ENCODE measurements at places on chromosomes 7 and 10.

GRCh38 chr7:130278860-130279259 lies 12.2 kb downstream of the CPA2 start:
- peak; percentile 15 for DNase-seq

- DNase-seq, result no peak
Measured at GRCh38 chr7:33744293-33745075, 160.9 kb upstream of the BMPER start.

- no peak for DNase-seq
Measured at GRCh38 chr10:78913219-78914059, 155.3 kb upstream of the ZMIZ1 start.

DNA sequence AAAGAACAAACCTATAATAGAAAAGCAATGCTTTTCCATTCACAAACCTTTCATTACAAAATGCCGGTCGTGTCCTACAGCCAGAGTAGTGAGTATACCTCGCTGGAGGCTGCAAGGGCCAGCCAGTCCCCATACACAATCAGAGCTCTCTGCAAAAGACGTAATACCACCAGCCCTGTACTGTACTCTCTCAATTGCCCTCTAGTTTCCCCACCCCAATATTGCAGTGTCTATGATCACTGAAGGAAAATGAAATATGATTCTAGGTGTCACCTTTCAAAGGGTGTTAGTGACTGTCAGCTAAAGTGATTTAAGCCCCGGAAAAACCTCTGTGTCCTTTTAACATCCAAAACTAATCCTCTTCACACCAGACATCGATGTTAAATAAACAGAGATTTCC lies 24.8 kb downstream of the PLXNA4 start:
- DNase-seq, result no peak

DNA sequence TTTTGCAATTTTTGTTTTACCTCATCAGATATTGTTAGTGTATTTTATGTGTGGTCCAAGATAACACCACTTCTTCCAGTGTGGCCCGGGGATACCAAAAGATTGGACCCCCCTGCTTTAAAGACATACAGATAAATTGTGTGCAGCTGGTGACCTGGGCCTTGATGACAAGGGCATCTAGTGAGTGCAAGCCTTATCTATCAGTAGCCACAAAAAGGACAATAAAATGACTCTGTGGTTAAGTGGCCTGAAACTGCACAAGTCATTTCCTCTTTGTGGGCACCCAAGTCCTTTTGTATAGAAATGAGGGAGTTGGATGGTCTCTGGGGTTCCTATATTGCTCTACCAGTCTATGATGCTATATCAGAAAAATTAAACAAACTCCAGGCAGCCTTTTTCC lies 98.1 kb downstream of the PARD3 start:
- peak; percentile 54 for DNase-seq

DNA sequence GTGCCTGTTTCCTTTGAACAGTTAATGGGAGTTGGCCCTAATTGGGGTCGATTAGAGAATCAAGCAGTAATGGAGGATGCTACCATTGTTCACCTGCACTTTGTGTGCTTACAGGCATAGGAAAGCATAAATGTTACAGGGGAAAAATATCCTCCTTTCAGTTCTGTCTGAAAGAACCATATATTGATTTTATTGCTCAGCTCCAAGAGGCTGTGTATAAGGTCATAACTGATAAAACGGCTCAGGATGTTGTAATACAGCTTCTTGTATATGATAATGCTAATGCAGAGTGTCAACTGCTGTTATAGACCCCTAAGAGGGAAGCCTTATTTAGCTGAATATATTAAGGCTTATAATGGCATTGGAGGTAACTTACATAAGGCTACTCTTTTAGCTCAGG lies 32.9 kb upstream of the AKR1C2 start:
- DNase-seq, result no peak

DNA sequence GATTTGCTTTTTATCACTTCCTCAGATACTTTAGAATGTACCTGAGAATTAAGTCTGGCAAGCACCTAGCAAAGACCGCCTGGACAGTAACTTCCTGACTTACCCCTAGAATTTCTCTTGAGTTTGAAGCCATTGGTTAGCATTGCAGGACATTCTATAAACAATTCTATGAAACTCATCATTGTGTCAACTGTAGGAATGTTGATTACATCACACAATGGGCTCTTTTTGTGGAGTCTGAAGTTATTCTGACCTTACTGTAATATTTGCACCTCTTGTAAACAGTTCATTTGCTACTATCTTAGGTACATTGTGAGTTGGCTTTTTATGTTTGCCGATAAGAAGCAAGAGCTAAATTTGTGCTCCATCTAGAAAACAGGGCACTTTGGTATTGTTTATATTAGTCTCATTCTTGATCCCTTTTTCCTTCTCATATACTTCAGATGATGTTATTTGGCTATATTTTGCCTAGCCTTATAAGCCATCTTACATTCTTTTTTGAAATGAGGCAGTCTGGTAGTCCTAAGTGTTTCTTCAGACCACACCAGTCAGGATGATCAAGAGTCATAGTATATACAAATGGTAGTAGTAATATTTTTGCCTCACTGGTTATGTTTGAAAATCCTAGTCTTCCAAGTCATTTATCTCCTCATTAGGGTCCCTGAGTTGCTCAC lies 52.4 kb downstream of the CASD1 start:
- DNase-seq, result no peak

DNA sequence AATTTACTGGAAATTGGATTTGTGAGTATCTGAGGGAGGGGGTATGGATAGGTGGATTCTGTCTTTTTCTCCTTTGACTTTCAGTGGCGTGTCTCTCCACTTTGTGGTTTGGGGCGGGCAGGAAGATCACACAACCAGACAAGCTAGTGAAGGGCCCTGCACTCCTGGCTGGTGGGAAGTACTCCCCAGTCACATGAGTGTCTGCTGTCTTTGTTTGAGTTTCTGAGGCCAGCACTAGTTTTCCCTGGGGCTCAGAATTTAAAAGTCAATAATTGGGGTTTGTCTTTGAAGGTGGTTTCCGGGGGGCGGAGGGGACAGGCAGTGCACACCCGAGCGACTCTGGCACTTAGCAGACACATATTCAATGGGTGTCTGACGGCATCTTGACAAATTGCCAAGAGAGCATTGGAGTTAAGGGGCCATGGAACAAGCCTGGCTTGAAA lies 120.1 kb downstream of the WDFY4 start:
- DNase-seq, result no peak

DNA sequence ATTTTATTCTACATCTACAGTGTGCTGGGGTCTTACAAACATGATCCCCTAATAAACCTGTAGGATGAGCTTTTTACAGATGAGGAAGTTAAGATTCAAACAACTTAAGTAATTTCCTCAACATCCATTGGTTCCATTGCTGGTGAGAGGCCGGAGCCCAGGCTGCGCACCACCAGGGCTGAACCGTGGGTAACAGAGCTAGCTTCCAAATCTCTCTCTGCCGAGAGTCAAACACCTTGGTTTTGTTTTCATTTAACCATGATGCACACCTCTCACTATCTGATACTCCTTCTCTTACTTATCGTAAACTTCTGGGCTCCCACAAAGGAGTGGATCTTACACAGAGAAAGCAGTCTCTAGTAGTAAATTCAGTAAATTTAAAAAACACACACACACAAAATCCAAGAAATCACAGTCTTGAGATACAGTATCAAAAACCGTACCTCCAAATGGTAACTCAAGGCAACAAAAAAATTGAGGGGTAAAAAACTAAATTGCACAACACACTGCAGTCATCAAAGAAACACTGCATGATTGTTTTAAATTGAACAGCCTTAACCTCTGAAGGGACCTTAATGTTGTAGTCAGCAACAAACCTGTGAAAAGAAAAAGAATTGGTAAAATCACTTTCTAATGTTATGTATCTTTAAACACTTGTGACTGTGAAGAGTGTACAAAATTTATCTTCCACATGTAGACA lies 20.5 kb downstream of the SGMS1 start:
- DNase-seq, result no peak

- no peak for DNase-seq
Measured at GRCh38 chr10:99621454-99622251, 1.4 kb upstream of the SLC25A28 start.

- DNase-seq, result peak; percentile 62
Measured at GRCh38 chr10:127945341-127945758, 38.4 kb downstream of the PTPRE start.

GRCh38 chr10:43679509-43679908 lies 30.8 kb upstream of the ZNF32 start:
- DNase-seq, result no peak

- DNase-seq, result no peak
Measured at GRCh38 chr7:48931481-48931880, 7.1 kb downstream of the CDC14C start.

DNA sequence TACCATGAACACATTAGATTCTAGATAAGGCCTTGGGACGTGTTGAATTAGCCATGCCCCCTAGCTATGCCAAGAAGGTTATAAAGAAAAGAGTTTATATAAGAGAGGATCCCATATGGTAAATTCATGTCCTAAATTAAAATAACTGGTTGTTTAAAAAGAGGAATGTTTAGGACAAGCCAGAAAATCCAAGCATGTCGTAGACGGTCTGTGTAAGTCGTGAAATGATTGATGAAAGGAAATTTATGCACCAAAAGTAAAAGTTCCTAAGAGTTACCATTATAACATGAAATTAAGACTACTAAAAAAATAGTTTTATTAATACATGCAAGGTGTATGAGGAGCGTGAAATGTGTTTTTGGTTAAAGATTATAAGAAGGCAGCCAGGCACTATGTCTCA lies 624.9 kb downstream of the ARL4A start:
- DNase-seq, result no peak

- no peak for DNase-seq
Measured at GRCh38 chr7:49273897-49274296, 349.6 kb downstream of the CDC14C start.

DNA sequence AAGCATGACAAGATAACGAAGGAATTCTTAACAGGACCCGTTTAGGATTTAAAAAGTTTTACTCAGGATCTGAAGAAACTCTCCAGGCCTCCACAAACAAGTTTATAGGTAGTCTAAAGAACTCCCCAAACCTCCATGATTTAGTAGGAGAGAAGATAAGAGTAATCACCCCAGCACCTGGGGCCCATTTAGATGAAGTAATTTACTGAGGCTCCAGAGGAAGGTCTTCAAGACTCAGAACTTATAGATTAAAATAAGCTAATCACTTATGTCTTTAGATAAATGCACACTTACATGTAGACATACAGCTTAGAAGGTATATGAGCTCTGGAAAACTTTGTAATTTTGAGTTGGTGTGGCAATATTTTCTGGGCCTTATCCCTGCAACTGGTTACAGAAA lies 123.8 kb downstream of the HBP1 start:
- no peak for DNase-seq

DNA sequence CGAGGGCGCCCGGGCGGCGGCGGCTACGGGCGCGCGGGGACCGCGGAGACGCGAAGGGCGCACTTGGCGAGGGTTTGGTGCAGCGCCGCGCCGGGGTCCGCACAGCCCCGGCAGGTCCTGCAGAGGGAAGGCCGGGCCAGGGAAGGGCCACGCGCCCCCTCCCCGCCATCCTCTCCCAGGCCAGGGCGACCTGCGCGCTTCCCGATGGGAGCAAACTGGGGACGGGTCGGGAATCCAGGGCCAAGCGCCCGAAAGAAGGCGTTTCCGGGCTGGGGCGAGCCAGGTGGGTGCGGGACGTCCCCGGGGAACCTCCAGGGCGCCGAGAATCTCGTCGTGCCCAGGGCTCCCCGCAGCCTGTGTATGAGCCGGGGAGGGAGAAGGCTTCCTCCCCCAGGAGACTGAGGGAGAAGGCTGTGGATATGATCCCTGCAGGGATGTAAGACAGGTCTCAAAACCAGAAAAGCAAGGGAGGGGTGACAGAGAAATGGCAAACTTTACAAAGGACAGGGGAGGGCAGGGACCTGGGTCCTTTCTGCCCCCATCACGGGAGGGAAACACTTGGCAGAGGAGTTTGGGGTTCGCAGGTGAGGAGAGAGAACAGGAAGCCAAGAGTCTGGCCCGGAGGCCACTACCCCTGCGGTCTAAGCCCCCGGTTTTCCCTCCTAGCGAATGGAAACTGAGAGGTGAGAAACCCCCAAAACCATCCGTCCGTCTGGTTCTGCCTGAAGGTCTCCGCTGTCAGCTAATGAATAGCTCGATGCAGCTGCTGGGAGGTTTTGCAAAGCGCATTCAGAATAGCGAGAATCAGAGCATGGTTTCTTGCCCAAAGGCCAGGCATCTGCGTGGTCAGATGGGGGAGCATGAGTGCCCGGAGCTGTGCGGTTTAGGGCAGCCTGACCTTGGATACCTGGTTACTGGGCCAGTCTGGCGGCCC lies 674 bp downstream of the AMZ1 start:
- DNase-seq, result no peak

GRCh38 chr7:76294344-76295024 lies 8.0 kb upstream of the HSPB1 start:
- DNase-seq, result peak; percentile 52

DNA sequence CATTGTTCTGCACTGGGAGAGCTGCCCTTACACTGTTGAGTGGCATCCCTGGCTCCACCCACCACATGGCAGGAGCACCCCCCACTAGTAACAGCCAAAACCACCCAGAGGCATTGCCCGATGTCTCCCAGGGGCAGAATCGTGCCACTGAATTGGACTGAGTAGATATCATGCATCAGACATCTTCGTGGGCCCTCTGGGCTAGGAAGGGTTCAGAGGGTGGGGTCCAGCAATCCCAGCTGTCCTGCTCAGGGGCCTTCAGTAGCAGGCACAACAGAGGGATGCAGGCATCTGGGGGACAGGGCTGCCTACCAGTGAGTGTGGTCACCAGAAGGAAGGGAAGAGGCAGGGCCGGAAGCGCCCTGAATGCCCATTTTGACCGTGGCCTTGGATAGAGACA lies 119.7 kb upstream of the PPP2R2D start:
- DNase-seq, result no peak

DNA sequence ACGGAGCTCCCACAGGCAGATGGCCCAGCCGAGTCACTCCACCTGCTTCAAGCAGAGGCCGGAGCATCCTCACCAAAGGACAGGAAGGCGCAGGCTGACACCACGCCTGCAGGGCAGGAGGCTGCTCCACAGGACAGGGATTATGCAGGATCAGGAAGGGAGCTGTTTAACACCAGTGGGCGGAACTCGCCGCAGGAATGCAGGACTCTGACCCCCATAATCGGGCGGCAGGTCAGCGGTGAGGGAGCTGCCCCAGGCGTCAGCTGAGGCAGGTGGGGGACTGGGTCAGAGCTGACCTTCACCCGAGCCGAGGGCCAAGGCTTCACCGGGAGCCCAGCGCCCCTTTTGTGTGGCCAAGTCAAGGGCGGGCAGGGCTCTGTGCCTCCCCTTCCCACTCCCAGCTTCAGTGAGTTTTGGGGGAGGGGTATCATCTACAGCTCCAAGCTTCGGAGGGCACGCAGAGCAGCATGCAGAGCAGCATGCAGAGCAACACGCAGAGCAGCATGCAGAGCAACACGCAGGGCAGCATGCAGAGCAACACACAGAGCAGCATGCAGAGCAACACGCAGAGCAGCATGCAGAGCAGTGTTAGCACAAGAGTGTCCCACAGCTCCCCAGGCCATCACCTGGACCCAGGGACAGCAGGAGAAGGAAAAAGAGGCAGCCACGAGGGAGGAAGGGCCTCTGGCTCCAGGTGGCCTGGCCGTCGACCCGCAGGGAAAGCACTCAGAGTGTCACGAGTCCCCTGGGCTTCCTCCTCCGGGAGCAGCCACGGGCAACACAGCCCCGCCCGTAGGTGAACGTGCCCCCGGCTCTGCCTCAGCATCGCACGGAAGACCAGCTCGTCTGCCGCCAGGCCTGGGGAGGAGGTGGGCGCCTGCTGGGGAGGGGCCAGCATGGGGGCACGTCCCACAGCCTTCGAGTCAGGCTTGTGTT lies 151.7 kb upstream of the PPP2R2D start:
- DNase-seq, result no peak

GRCh38 chr10:74754381-74754821 lies 72.0 kb upstream of the KAT6B start:
- no peak for DNase-seq
